Right lung (tissue), 10 donors: ENCODE measurements at places on chromosomes 7 and 10.

DNA sequence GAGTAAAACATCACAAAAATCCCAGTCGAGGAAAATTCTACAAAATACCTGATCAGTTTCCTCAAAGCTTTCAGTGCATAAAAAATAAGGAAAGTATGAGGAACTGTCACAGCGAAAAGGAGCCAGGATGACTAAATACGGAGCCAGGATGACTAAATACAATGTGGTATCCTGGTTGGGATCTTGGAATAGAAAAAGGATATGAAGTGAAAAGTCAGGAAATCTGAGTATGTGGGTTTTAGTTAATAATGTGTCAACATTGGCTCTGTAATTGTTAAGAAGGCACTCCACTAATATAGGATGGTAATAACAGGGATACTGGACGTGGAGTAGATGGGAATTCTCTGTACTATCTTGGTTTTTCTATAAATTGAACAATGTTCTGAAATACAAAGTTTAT lies 175.5 kb downstream of the SUGCT start:
- no peak for DNase-seq

- DNase-seq, result no peak
Measured at GRCh38 chr10:76905251-76905650, 732.4 kb downstream of the KCNMA1 start.

GRCh38 chr7:43538404-43538771 lies 44.5 kb upstream of the STK17A start:
- no peak for DNase-seq

DNA sequence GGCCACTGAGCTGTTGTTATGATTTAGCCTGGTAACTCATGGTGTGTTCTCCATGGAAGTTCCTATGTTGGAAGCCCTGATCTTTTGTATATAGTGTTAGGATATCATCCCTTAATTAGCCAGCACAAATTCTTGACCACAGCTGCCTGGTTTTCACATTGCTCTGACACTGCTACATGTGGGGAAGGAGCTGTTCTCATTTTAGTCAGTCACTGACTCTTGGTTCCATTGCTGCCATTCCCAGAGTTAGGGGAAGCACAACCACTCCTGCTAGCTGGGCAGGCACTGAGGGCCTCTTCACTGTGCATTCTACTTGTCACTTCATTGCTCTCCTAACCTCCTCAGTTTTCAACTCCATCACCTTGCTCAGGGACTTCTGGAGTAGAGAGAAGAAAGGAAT lies 98.4 kb upstream of the GJD4 start:
- DNase-seq, result no peak

DNA sequence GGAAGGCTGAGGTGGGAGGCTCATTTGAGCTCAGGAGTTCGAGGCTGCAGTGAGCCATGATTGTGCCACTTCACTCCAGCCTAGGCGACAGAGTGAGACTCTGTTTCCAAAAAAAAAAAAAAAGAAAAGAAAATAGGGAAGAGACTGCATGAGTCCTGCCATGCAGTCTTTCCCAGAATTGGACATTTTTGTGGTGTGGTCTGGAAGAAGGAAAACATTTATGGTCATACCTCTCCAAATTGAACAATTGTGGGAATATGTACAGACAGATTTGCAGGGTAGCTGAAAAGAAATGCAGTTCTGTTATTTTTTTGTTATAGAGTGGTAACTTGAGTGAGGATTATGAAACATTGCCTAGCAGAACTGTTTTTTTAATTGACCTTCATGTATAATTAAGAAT lies 198.1 kb downstream of the AUTS2 start:
- no peak for DNase-seq

- DNase-seq, result no peak
Measured at GRCh38 chr10:51773681-51774080, 74.3 kb upstream of the CSTF2T start.

- DNase-seq, result no peak
Measured at GRCh38 chr10:110304394-110304779, 333 bp downstream of the SMNDC1 start.

DNA sequence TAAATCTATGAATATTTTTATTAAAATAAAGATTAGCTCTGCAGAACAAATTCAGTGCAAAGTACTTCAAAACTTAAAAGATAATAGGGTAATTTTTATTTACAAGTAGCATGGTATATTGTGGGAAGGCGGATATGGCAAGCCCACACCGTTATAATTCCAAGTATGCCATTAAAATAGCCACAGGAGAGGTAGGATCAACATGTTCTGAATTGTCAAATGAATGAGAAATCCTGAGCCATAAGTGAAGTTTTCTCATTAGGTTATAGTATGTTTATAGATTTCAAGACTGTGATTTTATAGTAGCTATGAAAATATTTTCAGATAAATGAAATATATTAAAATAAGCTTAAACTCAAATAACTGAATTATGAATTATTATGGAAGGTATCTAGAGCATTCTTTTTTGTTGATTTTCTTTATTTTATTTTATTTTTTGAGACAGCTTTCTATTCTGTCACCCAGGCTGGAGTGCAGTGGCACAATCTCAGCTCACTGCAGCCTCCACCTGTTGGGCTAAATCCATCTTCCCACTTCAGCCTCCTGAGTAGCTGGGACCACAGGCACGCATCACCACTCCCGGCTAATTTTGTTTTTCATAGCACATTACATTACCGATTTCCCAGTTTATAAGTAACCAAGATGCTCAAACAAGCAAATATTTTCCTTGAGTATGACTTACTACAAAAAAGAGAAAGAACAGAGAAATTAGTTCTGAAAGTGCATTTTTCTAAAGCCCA lies 956.6 kb downstream of the GATA3 start:
- DNase-seq, result no peak

DNA sequence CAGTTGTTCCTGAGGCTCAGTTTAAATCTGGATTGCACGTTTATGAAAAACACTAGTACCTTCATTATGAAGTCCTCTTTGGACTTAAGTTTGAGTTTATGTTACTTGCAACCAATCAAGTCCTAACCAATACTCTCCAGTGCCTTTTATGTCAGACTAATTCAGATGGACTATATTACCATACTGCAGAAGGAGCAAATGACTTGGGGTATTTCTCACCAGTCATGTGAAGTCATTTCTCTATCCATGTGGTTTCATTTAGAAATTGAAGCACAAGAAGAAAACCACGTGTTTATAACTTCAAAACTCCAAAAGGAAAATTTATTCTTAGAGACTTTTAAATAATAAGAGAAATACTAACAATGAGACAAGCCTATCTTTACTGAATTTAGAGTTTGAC lies 201.6 kb downstream of the MBL2 start:
- no peak for DNase-seq

DNA sequence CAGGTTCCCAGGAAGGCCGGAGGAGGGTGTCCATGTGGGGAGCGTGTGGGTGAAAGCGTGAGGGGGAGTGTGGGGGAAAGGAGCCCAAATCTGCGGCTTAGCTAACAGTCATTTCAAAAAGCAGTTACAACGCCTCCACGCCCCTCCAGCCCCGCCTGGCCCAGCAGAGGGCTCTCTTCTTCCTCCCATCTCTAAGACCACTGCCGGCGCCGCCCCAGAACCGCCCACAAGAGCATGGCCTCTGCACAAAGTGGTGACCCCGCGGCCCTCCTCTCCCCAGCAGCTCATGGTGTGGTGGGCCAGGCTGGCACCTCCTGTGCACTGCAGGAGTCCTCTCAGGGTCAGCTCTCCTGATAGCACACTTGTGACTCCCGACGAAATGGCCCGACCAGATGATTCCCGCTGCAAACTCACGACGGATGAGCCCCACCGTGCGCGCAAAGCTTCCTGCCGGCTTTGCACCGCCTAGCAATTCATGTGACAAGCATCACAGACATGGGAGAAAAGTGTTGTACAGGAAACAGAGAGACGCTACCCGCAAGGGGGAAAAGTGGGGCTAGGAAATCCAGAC lies 12.4 kb upstream of the HUS1 start:
- DNase-seq, result peak; percentile 76

DNA sequence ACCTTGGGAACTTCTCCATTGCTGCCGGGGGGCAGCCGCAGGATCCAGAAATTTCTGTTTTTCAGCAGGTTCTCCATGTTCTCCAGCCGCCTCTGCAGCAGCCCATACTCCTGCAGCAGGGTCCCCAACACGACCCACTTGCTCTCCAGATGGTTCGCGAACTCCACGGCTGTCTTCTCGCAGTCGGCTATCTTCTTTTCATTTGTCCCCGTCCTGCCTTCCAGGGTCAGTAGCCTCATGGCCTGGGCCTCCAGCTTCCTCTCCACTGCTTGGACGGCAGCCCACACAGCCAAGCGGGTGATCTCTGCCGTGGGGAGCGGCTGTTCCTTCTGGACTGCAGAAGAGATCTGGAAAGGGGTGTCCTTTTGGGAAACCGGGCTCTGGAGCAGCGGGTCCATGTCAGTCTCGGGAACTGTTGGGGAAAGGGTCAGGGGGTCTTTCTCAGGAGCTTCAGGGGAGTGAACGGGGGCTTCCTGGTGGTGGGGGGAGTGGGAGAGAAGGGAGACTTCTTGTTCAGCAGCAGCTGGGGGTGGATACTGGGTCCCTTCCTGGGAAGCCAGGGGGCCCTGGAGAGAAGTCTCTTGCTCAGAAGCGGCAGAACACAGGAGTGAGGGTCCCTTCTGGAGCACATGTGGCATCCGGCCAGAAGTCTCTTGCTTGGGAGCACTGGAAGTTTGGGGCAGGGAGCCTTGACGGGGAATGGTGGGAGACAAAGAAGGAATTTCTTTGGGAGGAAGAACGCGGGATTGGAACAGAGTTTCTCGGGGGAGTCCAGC lies 5.5 kb downstream of the ZNF777 start:
- DNase-seq, result no peak

GRCh38 chr10:54940418-54940817 lies 139.4 kb upstream of the PCDH15 start:
- DNase-seq, result no peak

DNA sequence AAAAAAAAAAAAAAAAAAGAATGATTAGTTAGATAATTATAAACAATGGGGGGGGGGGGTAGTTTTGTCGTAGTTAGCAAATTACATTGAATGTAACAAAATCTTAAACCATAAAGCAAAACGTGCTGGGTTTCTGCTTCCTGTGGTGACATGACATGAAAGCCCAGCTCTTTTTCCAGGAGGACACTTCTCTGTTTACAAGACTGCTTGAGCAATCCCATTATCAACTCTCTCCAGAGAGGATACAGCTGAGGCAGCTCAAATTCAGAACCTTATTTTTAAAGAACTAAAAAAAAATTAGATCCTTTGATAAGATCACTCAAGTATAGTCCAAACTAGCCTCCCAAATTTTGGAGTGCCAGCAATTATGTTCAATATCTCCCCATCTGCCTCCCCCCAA lies 58.6 kb downstream of the ADRB1 start:
- peak; percentile 35 for DNase-seq

GRCh38 chr7:18858232-18858631 lies 259.2 kb downstream of the TWIST1 start:
- no peak for DNase-seq

- DNase-seq, result no peak
Measured at GRCh38 chr7:101816595-101817470, 593 bp upstream of the CUX1 start.

DNA sequence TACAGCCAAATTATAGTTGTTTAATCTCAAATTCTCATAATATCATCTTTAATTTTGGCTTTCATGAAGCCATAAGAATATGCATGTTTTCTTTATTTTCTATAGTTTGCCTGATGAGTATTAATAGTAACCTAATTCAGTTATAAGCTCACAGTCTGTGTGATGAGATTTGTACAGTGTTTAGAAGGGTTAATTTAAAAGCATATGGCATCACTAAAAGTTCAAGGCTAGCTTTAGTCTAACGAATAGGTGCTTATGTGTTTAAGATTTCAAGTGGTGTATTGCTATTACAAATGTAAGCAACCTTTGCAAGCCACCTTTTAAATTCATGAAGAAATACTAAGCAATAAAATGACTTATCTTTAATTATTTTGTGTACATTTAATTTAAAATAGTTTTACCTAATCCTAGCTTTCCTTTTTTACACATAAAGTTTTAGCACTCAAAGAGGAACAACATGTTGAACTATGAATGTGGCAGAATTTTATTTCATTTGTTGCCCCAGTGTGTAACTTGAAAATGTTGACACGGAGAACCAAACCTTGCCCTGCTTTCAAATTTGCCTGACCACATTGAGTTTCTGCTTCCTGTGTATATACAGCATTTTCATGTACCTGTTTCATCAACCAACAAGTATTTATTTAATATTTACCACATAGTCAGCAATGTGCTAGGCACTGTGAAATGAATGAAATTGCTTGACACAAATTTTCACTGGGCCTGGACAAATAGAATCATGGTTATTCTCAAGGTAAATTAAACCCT lies 41.5 kb downstream of the TET1 start:
- no peak for DNase-seq

- no peak for DNase-seq
Measured at GRCh38 chr10:97475936-97476594, 22.2 kb downstream of the MMS19 start.

- DNase-seq, result no peak
Measured at GRCh38 chr10:88392222-88392621, 190.9 kb downstream of the RNLS start.

DNA sequence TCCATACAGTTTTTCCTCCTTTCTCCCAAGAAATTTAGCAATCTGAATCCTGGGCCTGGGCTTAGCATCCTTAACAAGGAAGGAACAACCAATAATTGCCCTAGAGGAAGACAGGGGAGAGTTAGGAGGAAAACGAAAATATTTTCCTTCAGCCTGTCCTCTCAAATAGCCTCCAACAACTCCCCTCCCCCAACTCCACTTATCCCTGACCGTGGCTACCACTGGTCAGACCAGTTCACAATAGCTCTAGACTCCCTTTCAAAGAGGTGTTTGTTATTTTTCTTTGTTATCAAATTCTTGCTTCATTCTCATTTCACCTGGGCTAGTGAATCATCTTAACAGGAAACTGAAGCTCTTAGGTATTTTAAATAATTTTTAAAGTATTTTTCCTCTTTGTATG lies 114.1 kb downstream of the CPED1 start:
- no peak for DNase-seq

GRCh38 chr10:70551466-70551865 lies 51.1 kb downstream of the PRF1 start:
- no peak for DNase-seq

- no peak for DNase-seq
Measured at GRCh38 chr7:66950763-66951162, 29.7 kb downstream of the TMEM248 start.

DNA sequence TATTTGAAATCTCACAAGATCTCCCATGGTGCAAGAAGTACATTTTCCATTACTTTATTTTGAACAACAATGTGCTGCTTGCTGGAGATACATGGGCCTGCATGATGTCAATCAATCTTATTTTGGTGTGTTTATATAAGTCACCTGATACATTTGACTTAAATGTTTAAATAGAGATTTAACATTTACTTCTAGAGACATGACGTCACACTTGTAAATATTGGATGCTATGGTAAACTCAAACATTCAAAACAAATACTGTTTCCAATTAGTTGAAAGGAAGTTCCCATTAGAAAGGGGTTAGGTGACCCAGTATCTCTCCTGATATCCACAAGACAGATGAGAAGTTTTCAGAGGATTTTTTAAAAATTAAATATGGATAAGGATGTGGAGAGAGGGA lies 214.5 kb downstream of the NSUN6 start:
- DNase-seq, result no peak

- no peak for DNase-seq
Measured at GRCh38 chr7:111173528-111173927, 82.6 kb downstream of the LRRN3 start.

GRCh38 chr10:80613466-80614170 lies 75.9 kb downstream of the SH2D4B start:
- DNase-seq, result no peak

GRCh38 chr10:86046845-86047460 lies 319.6 kb downstream of the GRID1 start:
- no peak for DNase-seq
